Esophagus squamous epithelium (tissue), 5 donors: ENCODE measurements at places on chromosomes 16 and 17.

DNA sequence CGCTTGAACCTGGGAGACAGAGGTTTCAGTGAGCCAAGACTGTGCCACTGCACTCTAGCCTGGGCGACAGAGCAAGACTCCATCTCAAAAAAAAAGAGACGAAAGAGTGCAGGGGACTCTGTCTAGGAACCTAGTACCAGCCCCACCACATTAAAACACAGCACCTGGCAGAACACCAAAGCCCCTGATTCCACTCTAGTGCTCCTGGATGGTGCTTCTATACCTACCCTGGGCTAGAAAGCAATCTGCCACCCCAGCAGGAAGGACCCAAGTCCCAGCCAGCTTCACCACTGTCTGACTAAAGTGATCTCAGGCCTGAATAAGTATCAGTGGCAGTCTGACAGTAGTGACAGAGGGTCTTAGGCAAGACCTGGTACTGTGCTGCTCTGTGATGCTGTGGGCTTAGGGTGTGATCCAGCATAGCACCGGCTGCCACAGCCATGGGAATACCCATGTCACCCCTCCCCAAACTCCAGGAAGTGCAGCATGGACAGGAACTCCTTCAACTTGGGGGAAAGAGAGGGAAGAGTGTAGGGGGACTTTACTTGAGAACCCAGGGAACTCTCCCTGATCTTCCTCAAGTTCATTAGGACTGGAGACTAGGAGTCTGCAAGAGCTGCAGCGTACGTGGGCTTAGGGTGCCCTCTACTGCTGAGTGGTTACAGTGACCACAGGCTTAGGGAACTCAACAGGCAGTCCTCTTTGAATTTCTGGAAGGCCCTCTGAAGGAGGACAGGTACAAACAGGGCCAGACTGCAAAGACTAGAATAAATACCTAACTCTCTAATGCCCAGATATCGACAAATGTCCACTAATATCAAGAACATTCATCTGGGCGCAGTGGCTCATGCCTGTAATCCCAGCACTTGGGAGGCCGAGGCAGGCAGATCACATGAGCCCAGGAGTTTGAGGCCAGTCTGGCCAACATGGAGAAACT, 30.0 kb upstream of the RNF43 start:
- H3K4me1 ChIP-seq: no peaks in the 10 kb centered on the region
- no peak for DNase-seq
- no peak overlapping the region for H3K4me3 ChIP-seq
- H3K27ac ChIP-seq: no peak overlapping the region

DNA sequence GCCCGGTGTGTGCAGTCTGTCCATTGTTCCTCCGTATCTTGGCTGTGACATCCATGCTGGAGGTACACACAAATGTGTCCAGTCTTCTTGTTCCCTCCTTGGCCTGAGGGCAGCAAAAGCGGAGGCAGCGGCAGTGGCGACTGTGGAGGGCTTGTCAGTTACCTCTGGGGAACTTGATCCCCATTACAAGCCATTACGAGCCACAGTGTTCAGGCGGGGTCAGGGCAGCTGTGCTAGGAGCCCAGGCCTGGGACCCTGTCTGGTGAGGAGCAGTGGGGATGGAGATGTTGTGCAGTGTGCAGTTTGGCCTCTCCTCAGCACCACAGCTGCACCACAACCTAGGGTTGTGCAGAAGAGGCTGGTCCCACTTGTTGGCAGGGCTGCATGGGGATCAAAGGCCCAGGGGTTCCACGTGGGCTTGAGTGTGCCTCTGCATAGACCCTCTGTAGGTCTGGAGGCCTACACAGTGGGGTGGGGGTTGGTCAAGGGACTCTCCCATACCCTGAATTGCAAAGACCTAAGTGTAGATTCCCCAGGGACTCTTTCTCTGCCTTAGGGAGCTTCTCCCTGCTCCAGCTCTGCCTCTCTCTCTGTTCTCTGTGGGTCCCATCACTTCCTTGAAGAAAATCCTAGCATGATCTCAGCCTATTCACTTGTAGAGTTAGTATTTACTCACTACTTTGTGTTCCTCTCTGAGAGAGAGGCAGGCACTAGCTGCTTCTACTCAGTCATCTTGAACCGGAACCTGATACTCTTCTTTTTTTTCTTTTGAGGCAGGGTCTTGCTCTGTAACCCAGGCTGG, 58.8 kb downstream of the SLFN11 start:
- no peak for DNase-seq
- no peaks in the 10 kb centered on the region for H3K27me3 ChIP-seq
- peak overlapping the region; percentile 34 for H3K4me3 ChIP-seq
- H3K36me3 ChIP-seq: no peaks in the 10 kb centered on the region

GRCh38 chr17:4199818-4200402, 56.9 kb downstream of the CYB5D2 start:
- no peak for DNase-seq
- no peak overlapping the region for H3K4me3 ChIP-seq
- peaks cover 9% of the 10 kb centered on the region for H3K36me3 ChIP-seq
- no peaks in the 10 kb centered on the region for H3K27me3 ChIP-seq
- peaks cover 5% of the 10 kb centered on the region for H3K4me1 ChIP-seq

GRCh38 chr17:10648956-10649355, 8.2 kb downstream of the MYH3 start:
- DNase-seq: no peak
- H3K36me3 ChIP-seq: peaks cover 7% of the 10 kb centered on the region
- H3K27ac ChIP-seq: no peak overlapping the region
- no peaks in the 10 kb centered on the region for H3K27me3 ChIP-seq
- no peaks in the 10 kb centered on the region for H3K4me1 ChIP-seq
- no peak overlapping the region for H3K4me3 ChIP-seq

GRCh38 chr17:57211543-57211942, 44.8 kb upstream of the MSI2 start:
- H3K4me3 ChIP-seq: no peak overlapping the region
- H3K27ac ChIP-seq: no peak overlapping the region
- no peaks in the 10 kb centered on the region for H3K27me3 ChIP-seq
- H3K4me1 ChIP-seq: no peaks in the 10 kb centered on the region
- no peak for DNase-seq

DNA sequence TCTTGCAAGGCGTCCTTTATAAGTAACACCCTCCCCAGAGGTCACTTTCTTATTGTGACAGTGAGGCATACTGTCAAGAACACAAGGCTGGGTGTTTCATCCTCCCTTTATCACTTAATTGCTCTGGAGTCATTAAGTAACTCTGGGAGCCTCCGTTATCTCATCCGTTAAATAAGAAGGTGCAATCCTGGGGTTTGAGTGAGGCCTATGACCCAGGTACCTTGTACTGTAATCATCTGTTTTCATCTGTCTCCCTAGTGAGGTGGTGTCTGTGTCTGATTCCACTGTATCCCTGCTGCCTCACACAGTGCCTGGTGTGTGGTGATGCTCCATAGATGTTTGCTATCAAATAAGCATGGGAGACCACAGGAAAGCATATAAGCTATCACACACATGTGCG, 17.7 kb downstream of the TNS4 start:
- no peak for DNase-seq
- H3K4me3 ChIP-seq: no peak overlapping the region
- H3K4me1 ChIP-seq: peaks cover 94% of the 10 kb centered on the region

- no peaks in the 10 kb centered on the region for H3K36me3 ChIP-seq
- H3K27ac ChIP-seq: no peak overlapping the region
- no peaks in the 10 kb centered on the region for H3K4me1 ChIP-seq
- H3K4me3 ChIP-seq: no peak overlapping the region
- DNase-seq: no peak
Measured at GRCh38 chr16:86823888-86824671, 245.7 kb downstream of the FOXL1 start.

- DNase-seq: no peak
- H3K27ac ChIP-seq: no peak overlapping the region
- H3K4me1 ChIP-seq: peaks cover 10% of the 10 kb centered on the region
- H3K27me3 ChIP-seq: no peaks in the 10 kb centered on the region
- no peak overlapping the region for H3K4me3 ChIP-seq
Measured at GRCh38 chr17:30947796-30948195, 23.0 kb upstream of the RNF135 start.
